A549 treated with GW870086 at 1 μM for 4 hours (cell line): ENCODE measurements at places on chromosomes 12 and 14. TPM values are rescaled to one million over a fixed set of nuclear protein-coding genes. Genes with fewer than 3 reads are reported as not detected.

GNB3 gene
- 0.96 to 1.9 TPM (median 1.8 TPM) in 5 replicates for total RNA-seq

PYGL gene
- 135 to 189 TPM (median 166 TPM) in 5 replicates for total RNA-seq

TIGAR gene
- total RNA-seq: 31.2 to 44.0 TPM (median 43.4 TPM) in 5 replicates

ADCY6 gene
- total RNA-seq: 9.0 to 15.8 TPM (median 13.2 TPM) in 5 replicates

TSPAN19 gene
- not detected in 5 replicates for total RNA-seq

STON2 gene
- total RNA-seq: 0.81 to 1.2 TPM (median 1.1 TPM) in 5 replicates

JPH4 gene
- total RNA-seq: 0.03 to 0.10 TPM (median 0.07 TPM) in 3 of 5 replicates, not detected in the others

RIMBP2 gene
- total RNA-seq: not detected in 5 replicates

LRRC10 gene
- not detected in 5 replicates for total RNA-seq

TFCP2 gene
- total RNA-seq: 18.0 to 21.3 TPM (median 20.3 TPM) in 5 replicates

LBHD2 gene
- not detected in 5 replicates for total RNA-seq

SYT1 gene
- total RNA-seq: 3.7 to 6.4 TPM (median 5.6 TPM) in 5 replicates

CLEC1A gene
- total RNA-seq: not detected in 5 replicates

MMP19 gene
- total RNA-seq: 0.16 to 0.49 TPM (median 0.32 TPM) in 5 replicates

MDP1 gene
- 28.4 to 32.8 TPM (median 30.6 TPM) in 5 replicates for total RNA-seq

MSRB3 gene
- total RNA-seq: 20.5 to 25.4 TPM (median 21.0 TPM) in 5 replicates

GDF11 gene
- 2.6 to 4.8 TPM (median 4.0 TPM) in 5 replicates for total RNA-seq

CLEC4D gene
- total RNA-seq: not detected in 5 replicates

LTB4R gene
- 3.9 to 6.3 TPM (median 5.2 TPM) in 5 replicates for total RNA-seq
